ENCODE measurements at places on chromosomes 4 and X. TPM values are rescaled to one million over a fixed set of nuclear protein-coding genes. Genes with fewer than 3 reads are reported as not detected.

The FAM184B gene
- not detected for total RNA-seq

DNA sequence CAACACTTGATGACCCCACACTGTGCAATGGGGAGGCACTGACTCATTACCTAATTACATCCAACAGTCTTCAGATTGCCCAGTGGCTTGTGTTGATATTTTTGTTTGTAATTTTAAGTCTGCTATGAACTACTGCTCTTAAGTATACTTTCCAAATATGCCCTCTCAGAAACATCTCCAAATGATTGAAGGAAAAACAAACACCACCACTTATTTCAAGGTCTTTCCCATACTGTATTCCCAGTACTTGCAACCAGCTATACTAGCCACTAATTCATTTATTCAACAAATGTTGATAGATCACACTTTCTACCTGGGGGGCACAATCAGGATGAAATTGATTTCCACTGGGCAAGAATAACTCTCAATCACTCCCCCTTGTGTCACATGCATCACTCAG, 302.2 kb upstream of the CPEB2 start:
- DNase-seq = no peak

DNA sequence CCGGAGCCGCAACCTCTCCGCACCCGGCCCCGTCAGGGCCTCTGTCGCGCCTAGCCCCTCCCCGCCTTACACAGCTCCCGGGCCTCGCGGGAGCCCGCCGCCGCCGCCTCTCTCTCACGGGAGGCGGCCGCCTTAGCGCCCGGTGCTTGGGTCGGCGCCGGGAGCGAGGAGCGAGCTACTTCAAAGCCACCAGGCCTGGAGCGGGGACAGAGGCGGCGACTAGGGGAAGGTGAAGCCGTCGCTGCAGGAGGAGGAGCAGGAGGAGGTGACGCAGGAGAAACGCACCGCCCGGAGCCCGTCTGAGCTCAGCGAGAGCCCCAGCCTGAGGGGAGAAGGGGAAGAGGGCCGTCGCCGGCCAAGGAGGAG, 250 bp downstream of the USP9X start:
- peak; percentile 74 for DNase-seq

- no peak for DNase-seq
These were observed 51.2 kb downstream of the TRIML1 start for GRCh38 chr4:188190461-188190860.

DNA sequence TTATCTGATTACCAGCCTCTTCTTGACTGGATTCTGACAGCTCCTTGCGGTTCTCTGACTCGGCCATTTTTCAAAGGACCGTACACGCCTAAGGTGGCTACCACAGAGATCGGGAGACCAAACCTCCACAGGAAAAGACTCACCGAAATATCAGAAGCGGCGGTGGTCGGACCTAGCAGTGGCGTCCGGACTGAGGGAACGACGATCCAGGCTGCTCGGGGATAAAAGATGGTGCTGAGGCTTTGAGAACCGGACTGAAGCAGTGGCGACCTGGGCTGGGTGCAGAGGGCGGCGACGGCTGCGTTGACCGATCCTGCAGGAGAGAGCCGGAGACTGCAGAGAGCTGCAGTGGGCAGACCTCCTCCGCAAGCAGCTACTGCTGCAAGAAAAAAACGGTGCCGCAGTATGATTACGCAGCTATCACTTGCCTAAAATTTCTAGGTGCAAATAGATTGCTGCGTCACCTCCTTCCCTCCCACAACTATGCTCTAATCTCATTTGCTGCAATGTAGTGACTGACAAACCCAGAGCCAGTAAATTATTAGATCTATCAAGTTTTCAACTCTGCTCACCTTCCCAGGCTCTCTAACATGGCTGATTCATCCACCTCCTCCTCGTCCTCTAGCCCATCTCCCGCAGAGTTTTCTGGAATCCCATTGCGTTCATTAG, at the start of gene NAP1L2:
Gene NAP1L2, minus strand, starts transcription at position 426 of the 669 bp plus-strand sequence. Its CDS starts 359 bp downstream, at position 67.
- DNase-seq = peak; percentile 14

All from heart left ventricle (tissue), 16 donors.